ENCODE measurements at places on chromosomes 1 and 21.

DNA sequence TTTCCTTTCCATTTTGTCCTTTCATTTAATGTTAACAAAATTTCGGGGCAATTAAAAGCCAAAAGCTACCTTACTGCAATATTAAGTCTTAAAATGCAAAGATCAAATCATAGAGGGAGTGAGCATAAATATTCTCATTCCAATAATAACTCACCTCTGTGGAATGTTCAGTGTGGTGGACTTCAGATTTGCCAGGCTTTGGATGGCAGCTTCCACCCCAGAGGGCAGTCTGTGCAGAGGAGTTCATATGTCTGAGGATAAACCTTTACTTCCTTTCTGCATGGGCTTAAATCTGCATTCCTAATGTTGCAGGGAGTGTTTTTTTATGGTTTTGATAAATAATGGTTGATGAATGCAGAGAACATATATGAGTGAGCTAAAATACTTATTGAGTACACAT, 16.3 kb downstream of the KIAA0040 start:
- DNase-seq, result no peak

- DNase-seq, result no peak
Measured at GRCh38 chr1:187682112-187682511, 853.4 kb downstream of the PLA2G4A start.

- no peak for DNase-seq
Measured at GRCh38 chr1:173603056-173603591, at the start of gene SLC9C2. TSS of gene SLC9C2 (minus strand) at chr1:173603072. CDS start at chr1:173601776, 1,296 bp downstream.

- no peak for DNase-seq
Measured at GRCh38 chr21:41466024-41466820, 40.2 kb downstream of the MX1 start.

- no peak for DNase-seq
Measured at GRCh38 chr1:196078691-196079090, 529.5 kb downstream of the KCNT2 start.

GRCh38 chr1:62452951-62453350, 16.1 kb downstream of the USP1 start:
- DNase-seq, result no peak

DNA sequence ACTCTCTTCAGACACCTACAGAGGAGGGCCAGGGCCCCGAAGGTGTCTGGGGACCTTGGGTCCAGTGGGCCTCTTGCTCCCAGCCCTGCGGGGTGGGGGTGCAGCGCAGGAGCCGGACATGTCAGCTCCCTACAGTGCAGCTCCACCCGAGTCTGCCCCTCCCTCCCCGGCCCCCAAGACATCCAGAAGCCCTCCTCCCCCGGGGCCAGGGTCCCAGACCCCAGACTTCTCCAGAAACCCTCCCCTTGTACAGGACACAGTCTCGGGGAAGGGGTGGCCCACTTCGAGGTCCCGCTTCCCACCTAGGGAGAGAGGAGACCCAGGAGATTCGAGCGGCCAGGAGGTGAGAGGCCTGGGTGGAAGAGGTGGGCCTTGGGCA, 3.7 kb downstream of the ADAMTSL4 start:
- DNase-seq, result no peak

GRCh38 chr1:30196457-30196856, 526.9 kb downstream of the MATN1 start:
- DNase-seq, result no peak

GRCh38 chr1:162372159-162373071, 4.2 kb downstream of the SPATA46 start:
- no peak for DNase-seq

DNA sequence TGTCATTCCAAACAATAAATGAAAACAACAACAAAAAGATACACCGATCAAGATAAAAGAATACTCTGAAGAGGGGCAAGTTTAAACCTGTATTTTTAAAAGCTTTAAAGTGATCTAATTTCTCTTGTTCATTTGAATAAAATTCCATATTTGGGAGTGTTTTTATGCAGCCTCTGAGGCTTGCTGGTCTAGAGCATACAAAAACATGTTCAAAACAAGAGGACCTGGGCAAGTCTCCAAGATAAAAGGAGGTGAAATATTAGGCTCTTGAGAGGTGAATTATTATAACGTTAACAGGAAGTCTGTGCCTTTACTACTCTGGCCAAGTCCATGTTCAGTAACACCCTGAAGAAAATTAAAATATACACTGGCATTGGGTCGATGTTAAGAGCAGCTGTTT, 20.1 kb downstream of the URB1 start:
- DNase-seq, result no peak
